ENCODE measurements at places on chromosomes 7 and 10.

GRCh38 chr7:21198921-21199320, 229.0 kb upstream of the SP4 start:
- no peak for DNase-seq

DNA sequence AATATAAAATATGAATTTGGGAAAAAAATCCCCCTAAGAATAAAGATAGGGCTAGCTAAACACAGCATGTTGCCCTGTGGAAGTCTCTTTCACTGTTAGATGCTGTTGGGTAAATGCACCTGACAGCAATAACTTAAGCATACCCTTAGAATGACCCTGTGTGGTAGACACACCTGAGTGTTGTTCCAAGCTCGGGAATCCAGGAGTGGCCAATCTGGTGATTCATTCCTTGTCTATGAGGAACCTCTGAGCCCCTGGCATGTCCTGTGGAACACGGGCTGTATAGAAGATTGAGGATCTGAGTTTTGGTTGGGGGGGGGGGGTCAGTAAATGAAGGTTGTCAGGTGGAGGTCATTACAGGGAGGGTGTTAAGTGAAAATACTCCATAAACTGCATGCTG, 730.0 kb upstream of the IGFBP3 start:
- no peak for DNase-seq

- DNase-seq: no peak
Observed at GRCh38 chr7:39808796-39809481, 141.1 kb upstream of the CDK13 start.

GRCh38 chr10:78703593-78703992, 365.2 kb upstream of the ZMIZ1 start:
- DNase-seq: no peak
